ENCODE measurements at places on chromosomes 4 and X.

DNA sequence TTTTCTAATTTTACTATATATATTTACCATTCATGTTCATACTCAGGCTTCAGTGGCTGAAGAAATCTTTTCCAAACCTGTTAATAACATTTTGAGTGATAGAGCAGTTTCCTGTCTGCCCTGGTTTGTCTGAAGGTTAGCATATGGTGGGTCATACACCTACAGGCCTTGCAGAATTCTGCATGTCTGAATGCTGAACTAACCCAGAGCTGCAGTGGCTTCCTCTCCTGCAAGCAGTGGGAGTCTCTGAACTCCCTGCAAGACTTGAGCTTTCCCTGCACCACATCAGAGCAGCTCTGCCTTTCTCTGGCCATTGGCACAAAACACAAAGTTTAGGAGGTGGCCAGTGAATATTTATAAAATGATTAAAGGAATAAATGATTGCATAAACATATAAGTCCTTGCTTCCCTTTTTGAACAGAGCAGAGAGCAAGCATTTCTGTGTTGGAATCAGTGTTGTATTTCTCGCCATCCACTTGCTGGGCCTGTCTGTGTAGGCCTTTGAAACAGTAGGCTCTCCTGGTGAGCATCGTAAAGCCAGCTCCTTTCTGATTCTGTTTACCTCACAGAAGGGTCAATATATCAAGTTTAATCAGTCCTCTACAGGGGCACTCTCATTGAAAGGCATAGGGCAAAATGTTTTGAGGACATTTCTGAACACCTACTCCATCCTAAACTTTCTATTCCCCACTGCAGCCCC, 15.0 kb upstream of the UNC5C start:
- DNase-seq, result no peak

GRCh38 chr4:1056671-1057402, 45.4 kb downstream of the FGFRL1 start:
- peak; percentile 17 for DNase-seq

- DNase-seq, result no peak
These were observed 12.9 kb upstream of the WDR17 start for GRCh38 chr4:176052744-176053143.

DNA sequence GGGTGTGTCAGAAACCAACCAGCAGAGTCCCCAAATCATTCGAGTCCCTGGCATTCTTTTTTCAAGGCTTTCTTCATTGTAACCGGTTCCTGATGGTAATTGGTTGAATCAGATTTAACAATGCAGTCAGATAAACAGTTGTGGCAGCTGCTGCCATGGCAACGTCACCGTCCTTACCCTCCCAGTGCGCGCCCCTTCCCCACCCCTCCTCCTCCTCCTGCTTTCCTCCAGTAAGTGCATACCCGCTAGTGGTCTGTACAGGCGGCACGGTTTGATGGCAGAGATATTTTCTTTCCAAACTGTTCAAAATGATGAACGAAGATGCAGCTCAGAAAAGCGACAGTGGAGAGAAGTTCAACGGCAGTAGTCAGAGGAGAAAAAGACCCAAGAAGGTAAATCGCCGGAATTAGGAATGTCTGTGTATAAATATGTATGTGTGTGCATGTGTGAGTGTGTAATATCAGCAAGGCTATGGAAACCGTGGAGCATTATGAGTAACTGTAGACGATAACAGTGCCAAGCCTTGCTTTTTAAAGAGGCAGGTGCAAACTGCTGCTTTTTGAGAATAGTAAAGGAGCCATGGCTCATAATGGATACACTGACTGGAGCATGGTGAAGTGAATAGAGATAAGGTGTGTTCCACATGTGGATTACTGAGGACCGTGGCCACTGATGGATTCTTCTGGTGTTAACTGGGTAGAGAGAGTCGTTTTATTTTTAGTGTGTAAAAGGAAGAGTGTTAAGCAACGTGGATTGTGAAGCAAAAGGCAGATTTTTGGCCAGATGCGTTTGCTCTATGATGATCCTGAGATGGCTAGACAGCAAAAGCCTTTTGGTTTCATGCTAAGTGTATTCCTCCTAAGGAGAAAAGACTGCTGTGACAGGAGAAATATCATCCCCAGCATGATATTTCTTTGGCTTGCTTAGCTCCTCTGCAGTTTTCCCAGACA, at the start of gene ANK2:
ANK2 (plus strand) TSS at position 233 of the 950 bp plus-strand sequence; CDS start at position 309, 76 bp downstream.
- no peak for DNase-seq

DNA sequence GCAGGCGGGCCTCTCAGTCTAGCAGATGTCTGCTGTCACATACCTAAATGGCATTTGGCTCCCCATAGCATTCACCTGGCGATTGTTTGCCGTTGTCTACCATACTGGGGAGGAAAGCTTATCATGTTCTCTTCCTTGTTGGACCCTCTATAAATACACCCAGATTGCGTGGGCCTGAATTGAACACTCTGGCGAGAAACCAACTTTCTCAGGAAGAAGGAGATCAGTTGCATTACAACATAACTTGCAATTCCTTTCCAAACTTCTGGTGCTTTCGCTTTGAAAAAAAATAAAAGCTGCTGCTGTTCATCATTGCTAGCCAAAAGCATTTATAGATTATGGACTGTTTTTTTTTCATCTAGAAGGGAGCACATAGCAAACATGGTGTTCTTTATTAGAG, 230.0 kb upstream of the GPC4 start:
- no peak for DNase-seq
